ENCODE measurements at places on chromosomes 16 and 17. TPM values are rescaled to one million over a fixed set of nuclear protein-coding genes. Genes with fewer than 3 reads are reported as not detected.

GRCh38 chr17:46170639-46171429, 22.4 kb downstream of the KANSL1 start:
- DNase-seq, result no peak
- no peaks in the 10 kb centered on the region for H3K27me3 ChIP-seq

DNA sequence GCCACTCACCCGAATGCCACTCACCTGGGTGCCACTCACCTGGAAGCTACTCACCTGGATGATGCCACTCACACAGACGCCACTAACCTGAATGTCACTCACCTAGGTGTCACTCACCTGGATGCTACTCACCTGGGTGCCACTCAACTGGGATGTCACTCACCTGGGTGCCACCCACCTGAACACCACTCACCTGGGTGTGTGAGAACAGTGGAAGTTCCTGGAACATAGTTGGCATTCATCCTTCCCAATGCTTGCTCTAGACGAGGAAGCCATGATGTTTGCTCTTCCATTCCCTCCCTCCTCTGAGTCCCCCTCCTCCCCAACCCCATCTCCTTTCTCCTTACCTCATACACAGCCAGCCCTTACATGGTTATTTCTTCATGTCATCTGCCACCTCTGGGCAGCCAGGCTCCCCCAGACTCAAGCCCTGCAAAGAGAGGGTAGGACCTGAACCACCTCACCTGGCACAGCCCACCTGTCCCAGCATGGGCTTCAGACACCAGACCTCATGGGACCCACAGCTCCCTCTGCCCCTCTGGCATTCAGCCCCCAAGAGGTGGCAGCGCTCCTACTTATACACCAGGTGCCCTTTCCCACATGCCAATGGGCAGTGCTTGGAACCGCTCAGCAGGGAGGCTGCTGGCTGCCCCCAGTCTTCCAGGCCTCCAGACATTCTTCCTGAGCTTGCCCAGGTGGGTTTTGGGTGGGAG, 171.8 kb upstream of the FOXF1 start:
- peaks cover 57% of the 10 kb centered on the region for H3K27me3 ChIP-seq
- peaks cover 9% of the 10 kb centered on the region for H3K4me1 ChIP-seq
- H3K27ac ChIP-seq, result no peak overlapping the region
- DNase-seq, result no peak
- H3K36me3 ChIP-seq, result no peaks in the 10 kb centered on the region

GRCh38 chr17:77677211-77677610, 281.3 kb upstream of the TNRC6C start:
- peak overlapping the region; percentile 14 for H3K4me3 ChIP-seq
- H3K36me3 ChIP-seq, result no peaks in the 10 kb centered on the region
- H3K27ac ChIP-seq, result peak overlapping the region; percentile 64
- peak; percentile 40 for DNase-seq
- no peaks in the 10 kb centered on the region for H3K27me3 ChIP-seq
- H3K4me1 ChIP-seq, result peaks cover 13% of the 10 kb centered on the region

GRCh38 chr16:29675811-29676643, 3.0 kb upstream of the QPRT start:
- no peak for DNase-seq
- no peaks in the 10 kb centered on the region for H3K36me3 ChIP-seq
- H3K27ac ChIP-seq, result no peak overlapping the region
- H3K4me1 ChIP-seq, result peaks cover 5% of the 10 kb centered on the region
- H3K27me3 ChIP-seq, result no peaks in the 10 kb centered on the region

DNA sequence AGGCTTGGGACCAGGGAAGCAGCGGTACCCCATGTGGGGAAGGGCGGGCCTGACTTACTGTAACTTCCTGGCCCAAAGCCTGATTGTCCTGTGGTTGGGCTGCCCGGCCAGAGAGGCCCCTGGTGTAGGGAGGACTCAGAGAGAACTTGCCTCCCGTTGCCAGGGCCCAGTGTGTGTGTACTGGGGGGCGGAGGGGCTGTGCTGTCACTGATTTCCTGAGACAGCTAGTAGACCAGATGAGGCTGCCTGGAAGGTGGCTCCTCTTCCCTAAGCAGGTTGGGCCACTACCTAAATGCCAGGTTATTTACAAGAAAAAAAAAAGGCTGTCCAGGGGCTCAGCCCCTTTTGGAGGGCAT, 16.7 kb downstream of the SOCS3 start:
- peak overlapping the region; percentile 93 for H3K27ac ChIP-seq
- H3K27me3 ChIP-seq, result no peaks in the 10 kb centered on the region
- no peaks in the 10 kb centered on the region for H3K36me3 ChIP-seq
- H3K4me1 ChIP-seq, result peaks cover 89% of the 10 kb centered on the region

GRCh38 chr16:61146429-61146828, 889.8 kb downstream of the CDH8 start:
- H3K27ac ChIP-seq, result no peak overlapping the region
- H3K4me1 ChIP-seq, result no peaks in the 10 kb centered on the region
- H3K4me3 ChIP-seq, result no peak overlapping the region

Gene RNF157
- total RNA-seq, result 3.5 TPM

Gene GLIS2
- 13.7 TPM for total RNA-seq

DNA sequence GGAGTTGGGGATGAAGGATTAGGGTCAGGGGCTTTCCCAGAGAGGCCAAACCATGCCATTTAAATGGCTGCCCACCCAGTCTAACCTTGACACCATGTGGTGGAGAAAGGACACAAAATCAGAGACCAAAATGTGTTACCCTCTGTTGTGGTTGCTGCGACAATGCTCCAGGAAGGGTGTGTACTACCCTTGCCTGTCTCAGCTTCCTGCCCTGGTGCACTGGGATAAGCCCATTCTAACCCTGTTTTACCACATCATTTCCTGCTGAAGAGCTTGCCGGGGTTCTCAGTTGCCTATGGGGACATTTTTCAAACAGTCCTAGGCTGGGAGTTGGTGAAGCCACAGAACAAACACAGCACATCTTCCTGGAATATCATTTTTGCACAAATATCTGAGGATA, 4.9 kb downstream of the OR4D1 start:
- no peaks in the 10 kb centered on the region for H3K36me3 ChIP-seq
- no peak overlapping the region for H3K4me3 ChIP-seq
- H3K27ac ChIP-seq, result peak overlapping the region; percentile 44
- peaks cover 6% of the 10 kb centered on the region for H3K4me1 ChIP-seq

DNA sequence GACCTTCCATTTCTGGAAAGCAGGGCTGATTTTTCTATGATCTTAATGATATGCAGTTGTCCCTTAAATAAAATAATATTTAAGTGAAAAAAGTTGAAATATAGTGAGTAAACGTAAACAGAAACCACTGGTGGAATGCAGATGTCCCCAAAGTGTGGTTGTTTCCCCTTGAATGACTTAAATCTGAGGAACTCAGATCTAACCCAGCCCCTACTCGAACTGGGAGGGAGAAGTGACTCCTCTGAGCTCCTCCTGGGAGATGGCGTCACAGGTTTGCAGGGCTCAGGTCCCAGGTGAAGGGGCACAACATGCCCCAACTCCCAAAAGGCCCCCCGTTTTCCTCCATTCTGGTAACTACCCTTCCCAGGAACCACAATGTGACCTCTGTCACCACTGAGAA, 142.8 kb downstream of the IRF8 start:
- H3K4me3 ChIP-seq, result no peak overlapping the region
- H3K27me3 ChIP-seq, result peaks cover 67% of the 10 kb centered on the region
- no peak for DNase-seq
- H3K36me3 ChIP-seq, result no peaks in the 10 kb centered on the region
- H3K27ac ChIP-seq, result no peak overlapping the region

DNA sequence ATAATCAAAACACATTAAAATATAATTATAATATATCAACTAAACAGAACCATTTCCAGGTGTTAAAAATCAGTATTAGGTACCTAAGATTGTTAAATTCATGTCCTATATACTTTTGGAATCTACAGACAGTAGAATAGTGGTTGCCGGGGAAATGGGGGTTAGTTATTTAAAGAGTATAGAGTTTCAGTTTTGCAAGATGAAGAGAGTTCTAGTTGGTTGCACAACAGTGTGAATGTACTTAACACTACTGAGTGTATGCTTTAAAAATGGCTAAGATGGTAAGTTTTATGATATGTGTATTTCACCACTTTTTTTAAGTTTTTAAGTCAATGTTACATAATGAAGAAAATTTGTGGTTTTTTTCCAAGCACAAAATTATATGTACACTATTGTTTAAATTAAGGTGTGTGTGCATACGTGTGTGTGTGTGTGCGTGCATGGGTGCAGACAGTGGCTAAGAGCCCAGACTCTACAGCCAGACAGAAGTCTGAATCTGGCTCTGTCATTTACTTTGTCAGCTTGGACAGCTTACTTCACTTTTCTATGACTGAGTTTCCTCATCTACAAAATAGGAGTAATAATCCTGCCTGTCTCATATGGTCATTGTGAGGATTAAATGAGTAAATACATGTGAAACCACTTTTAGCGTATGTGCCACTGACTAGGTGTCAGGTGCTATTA, 25.3 kb upstream of the PHAF1 start:
- peaks cover 67% of the 10 kb centered on the region for H3K36me3 ChIP-seq
- no peak for DNase-seq
- H3K27me3 ChIP-seq, result no peaks in the 10 kb centered on the region
- H3K4me3 ChIP-seq, result no peak overlapping the region

DNA sequence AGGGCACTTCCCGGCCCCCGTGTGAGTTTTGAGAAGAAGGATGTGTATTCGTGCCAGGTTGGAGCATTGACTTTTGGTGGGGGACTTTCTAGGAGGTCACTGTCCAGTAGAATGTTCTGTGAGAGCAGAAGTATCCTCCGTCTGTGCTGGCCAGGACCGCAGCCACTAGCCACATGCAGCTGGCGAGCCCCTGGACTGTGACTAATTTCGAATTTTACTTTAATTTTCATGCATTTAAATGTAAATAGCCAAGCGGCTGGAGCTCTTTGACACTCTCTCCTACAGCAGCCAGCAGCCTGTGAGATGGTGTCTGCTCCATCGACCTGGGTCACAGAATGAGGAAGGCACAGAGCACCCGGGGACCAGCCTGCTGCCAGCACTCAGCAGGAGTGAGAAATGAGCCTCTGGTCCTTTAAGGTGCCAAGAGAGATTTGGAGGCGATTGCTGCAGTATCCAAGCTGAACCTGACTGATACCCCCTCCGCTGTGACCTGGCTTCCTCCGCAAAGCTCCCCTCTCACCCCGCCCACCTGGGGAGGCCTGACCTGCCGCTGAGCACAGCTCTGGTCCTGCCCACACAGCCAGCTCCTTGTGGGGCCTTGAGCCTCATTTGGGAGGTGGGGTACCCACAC, 7.8 kb downstream of the ATP2A3 start:
- no peaks in the 10 kb centered on the region for H3K36me3 ChIP-seq
- H3K4me3 ChIP-seq, result no peak overlapping the region
- H3K4me1 ChIP-seq, result peaks cover 23% of the 10 kb centered on the region
- H3K27ac ChIP-seq, result no peak overlapping the region

DNA sequence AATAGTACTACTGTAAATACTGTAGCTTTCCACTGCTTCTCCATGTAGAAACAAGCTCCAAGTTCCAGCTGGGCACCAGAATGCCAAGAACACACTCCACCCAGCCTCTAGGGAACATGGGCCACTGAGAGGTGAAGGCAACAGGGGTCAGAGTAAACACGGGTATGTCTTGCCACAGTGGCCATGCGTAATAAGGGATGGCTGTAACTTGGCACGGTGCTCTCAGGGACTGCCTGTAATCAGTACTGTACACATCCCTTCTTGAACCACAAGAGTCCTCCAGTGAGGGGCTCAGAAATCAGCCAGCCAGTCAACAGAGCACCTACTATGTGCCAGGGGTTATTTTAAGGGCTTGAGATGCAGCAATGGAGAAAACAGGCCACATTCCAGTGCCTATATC, 10.8 kb downstream of the LRRC59 start:
- H3K36me3 ChIP-seq, result peaks cover 5% of the 10 kb centered on the region
- no peak overlapping the region for H3K27ac ChIP-seq
- no peak for DNase-seq
- H3K4me1 ChIP-seq, result no peaks in the 10 kb centered on the region

DNA sequence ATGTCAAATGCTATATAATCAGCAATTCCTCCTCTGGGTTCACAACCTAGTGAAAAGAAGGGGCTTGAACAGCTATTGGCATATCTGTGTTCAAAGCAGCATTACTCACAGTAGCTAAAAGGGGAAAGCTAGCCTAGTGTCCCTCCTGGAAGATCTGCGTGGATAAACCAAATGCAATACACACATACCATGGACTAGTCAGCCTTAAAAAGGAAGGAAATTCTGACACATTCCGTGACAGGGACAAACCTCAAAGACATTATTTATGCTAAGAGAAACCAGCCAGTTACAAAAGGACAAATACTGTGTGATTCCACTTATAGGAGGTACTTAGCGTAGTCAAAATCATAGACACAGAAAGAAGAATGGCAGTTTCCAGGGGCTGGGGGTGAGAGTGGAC, 90.1 kb downstream of the XYLT1 start:
- no peak overlapping the region for H3K27ac ChIP-seq
- no peaks in the 10 kb centered on the region for H3K36me3 ChIP-seq
- no peak overlapping the region for H3K4me3 ChIP-seq
- H3K4me1 ChIP-seq, result peaks cover 17% of the 10 kb centered on the region

Gene VAC14
- total RNA-seq, result 19.6 TPM

DNA sequence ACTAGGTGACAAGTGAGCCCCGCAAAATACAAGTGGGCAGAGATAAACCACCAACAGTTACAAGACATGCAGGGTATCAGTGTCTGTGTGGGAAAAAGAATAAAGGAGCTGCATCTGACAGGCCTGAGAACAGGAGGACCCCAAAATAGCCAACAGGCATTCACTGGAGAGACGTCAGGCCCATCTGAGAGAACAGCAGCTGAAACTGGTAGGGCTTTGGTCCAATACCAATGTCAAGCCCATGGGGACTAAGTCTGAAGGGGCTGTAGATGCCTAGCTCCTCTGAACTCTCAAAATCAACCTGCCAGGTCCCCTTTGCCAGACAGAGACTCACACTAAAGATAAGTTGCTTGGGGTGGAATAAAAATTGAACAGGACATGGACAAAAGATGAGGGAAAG, 30.5 kb upstream of the TANC2 start:
- no peaks in the 10 kb centered on the region for H3K36me3 ChIP-seq
- no peak overlapping the region for H3K4me3 ChIP-seq
- DNase-seq, result no peak
- H3K27ac ChIP-seq, result no peak overlapping the region
- H3K4me1 ChIP-seq, result no peaks in the 10 kb centered on the region
